ENCODE measurements at places on chromosomes 4 and X.

GRCh38 chr4:143085224-143085623, 99.5 kb upstream of the USP38 start:
- no peak for DNase-seq

- no peak for DNase-seq
These were observed 318.7 kb upstream of the TECRL start for GRCh38 chr4:64727960-64728359.

- DNase-seq, result no peak
These were observed 642.3 kb upstream of the CPEB2 start for GRCh38 chr4:14359991-14360390.

- DNase-seq, result peak; percentile 86
These were observed at the start of gene BST1 for GRCh38 chr4:15702941-15703403. Gene BST1, plus strand, starts transcription at chr4:15703065. Its CDS starts 80 bp downstream, at chr4:15703145.

DNA sequence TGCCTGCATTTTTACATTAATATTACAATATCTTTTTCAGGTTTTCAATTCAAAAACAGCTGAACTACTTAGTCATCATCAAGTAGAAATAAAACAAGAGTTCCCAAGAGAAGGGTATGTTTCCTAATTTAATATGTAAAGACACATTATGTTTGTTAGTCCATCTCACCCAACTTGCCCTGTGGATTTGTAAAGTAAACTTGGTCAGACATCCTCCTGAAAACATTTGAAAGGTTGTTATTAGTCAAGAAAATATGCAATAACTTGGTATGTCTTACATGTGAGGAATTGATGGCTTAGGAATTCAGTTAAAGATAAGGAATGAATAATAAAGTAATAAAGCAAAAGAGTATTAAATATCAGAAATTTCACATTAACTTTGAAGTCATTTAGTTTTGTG, 12.2 kb downstream of the GK start:
- no peak for DNase-seq

GRCh38 chr4:9880406-9881197, 99.2 kb downstream of the DRD5 start:
- no peak for DNase-seq

DNA sequence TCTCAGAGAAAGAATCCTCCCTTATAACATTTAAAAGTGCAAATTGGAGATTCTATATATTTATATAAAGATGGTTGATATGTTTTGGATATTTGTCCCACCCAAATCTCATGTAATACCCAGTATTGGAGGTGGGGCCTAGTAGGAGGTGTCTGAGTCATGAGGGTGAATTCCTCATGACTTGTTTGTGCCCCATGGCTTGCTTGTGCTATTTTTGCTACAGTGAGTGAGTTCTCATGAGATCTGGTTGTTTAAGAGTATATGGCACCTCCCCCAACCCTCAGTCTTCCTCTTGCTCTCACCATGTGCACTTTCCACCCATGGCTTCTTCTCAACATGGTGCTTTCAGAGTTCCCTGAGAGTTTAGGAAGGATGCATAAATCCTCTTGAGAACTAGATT, 9.5 kb upstream of the ANKRD50 start:
- DNase-seq, result no peak

- DNase-seq, result no peak
These were observed 3.9 kb downstream of the PRSS12 start for GRCh38 chr4:118348886-118349285.

DNA sequence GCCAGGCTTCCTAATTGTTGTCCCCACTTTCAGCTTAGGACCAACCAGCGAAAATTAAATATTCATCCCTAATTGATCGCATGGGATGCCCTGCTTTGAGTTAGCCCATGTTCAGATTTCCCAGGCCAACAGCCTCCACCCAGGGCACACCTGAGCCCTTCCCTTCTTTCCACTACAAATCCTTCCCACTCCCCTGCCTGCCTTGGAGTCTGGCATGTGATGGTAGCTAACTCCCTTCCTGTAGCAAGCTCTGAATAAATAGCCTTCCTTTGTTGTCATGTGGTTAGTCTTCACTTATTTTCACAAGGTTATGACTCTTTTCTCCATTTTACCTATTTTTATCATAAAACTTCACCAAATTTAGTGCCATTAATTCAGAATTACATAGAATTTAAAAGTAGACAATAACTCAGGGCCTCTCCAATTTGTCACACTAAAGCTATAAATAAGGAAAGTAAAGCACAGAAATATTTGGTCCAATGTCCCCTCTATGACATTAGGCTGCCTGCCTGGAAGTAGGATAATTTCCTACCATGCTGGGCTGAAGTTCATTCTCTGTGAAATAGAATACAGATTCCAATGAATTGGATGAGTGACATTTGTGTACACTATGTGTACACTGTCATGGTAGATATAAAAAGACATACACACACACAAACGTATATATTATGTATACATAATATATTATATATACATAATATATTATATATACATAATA, 166.4 kb upstream of the CPEB2 start:
- DNase-seq, result no peak

DNA sequence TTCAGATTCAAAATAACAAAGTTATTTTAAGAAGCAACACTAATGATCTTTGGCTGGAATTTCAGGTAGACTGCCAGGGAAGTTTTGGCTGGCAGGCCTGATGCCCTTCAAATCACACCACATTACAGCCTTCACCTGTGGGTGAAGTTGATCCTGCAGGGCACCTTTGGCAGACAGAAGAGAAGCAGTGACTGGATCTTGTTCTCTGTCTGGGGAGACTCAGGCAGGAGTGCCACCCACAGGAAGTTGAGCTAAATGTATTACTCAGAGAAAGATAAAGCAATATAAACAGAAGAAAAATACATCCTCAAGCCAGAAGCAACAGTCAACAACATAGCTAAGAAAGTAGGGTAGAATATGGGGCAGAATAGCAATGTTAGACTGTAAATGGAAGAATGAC, 12.8 kb upstream of the CFAP299 start:
- no peak for DNase-seq

GRCh38 chr4:5968246-5968645, 50.0 kb downstream of the C4orf50 start:
- no peak for DNase-seq

DNA sequence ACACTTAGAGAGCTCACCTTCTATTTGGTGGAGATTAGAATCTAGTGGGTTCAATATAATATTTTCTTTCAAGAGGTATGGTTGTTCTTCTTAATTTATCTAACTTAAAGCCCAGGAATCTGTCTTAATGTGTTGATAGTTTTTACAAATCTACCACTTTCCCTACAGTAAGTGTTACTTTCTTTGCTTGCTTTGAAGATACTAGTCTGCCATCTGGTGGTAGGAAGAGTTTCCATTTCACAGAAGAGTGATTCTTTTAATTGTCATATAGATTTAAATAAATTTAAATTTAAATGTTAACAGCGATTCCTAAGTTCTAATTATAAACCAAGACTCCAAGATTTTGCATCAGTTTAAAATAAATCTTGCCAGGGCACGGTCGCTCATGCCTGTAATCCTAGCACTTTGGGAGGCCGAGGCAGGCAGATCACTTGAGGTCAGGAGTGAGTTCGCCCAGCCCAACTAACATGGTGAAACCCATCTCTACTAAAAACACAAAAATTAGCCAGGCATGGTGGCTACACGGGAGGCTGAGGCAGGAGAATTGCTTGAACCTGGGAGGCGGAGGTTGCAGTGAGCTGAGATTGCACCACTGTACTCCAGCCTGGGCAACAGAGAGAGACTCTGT, 43.5 kb downstream of the NUDT9 start:
- no peak for DNase-seq

DNA sequence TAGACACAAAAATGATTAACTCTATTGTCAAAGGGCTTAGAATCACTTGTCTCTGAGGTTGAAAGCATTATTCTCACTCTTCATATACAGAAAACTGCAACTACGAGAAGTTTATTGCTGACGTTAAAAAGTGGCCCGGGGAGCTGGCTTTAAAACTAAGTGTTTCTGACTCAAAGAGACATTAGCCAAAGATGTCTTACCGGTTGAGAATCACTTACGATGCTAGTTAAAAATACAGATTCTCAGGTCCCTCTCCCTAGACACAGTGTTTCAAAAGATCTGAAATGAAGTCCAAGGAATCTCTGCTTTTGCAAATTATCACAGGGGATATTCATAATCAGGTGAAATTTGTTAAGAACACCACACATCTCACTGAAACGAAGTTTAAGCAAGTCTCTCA, 1.2 kb downstream of the GNPDA2 start:
- DNase-seq, result no peak

DNA sequence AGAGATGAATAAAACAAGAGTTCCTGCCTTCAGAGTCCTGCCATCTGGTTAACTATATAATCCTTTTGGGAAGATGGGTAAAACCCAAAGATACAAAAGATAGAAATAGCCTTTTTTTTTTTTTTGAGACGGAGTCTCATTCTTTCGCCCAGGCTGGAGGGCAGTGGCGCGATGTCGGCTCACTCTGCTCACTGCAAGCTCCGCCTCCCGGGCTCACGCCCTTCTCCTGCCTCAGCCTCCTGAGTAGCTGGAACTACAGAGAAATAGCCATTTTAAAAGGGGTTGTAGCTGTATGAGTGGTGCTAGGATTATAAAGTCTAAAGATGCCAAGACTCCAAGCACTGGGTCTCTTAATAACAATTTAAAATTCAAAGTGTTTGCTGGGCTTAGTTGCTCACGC, 97.2 kb downstream of the KDR start:
- DNase-seq, result no peak

DNA sequence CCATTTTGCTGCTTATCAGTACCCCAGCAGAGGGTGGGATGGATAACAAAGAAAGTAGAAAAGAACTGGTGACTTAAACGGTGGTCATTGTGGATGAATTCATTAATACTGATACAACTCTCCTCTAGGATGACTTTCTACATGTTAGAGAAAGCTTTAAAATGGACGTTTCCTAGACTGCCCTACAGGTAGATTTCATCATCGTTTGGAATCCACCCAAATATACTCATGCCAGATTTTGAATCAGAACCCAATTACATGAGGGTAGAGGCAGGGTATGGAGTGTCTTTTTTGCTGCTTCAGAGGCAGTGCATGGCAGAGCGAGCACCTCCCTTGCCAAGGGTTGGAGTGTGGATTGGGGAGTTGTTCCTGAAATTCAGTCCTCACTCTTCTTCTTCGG, 13.3 kb upstream of the ANTXR2 start:
- no peak for DNase-seq

- no peak for DNase-seq
These were observed 81.5 kb downstream of the FAM193A start for GRCh38 chr4:2617955-2618354.

- DNase-seq, result no peak
These were observed 50.5 kb downstream of the SLC4A4 start for GRCh38 chr4:71389149-71389827.

- DNase-seq, result no peak
These were observed 854 bp downstream of the RNF113A start for GRCh38 chrX:119870626-119871131.

GRCh38 chr4:48196758-48197504, 62.9 kb upstream of the TXK start:
- no peak for DNase-seq

- no peak for DNase-seq
These were observed 2.1 kb upstream of the ZMYM3 start for GRCh38 chrX:71256051-71256450.

DNA sequence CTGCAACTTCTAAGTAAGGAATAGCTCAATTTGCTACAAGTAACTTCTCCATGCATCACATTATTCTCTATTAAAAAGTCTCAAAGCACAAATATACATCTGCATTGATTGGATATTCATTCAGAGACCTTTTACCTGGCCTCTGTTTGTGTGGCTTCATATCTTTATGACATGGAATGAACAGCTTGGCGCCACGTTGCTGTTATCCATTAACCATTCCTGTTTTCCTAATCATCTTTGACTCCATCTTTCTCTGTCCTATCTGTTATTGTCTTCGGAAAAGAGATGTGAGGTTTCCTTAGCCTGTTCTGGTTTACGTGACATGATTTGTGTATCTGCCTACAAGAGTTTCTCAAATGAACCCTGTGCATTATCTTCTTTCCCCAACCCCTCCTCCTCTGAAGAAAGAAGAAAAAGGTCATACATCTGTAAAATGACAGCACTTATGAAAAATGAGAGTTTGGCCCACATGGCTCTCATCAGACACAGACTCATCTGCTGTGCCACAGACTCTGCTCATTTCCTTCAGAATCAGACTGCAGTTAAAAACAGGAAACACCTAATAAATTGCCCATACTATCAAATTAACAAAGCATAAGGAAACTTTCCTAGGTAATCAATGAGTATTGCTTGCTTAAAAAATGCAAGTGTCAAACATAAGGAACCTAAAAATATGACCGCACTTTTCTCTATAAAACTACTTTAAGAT, 347.6 kb upstream of the FAM241A start:
- DNase-seq, result no peak

DNA sequence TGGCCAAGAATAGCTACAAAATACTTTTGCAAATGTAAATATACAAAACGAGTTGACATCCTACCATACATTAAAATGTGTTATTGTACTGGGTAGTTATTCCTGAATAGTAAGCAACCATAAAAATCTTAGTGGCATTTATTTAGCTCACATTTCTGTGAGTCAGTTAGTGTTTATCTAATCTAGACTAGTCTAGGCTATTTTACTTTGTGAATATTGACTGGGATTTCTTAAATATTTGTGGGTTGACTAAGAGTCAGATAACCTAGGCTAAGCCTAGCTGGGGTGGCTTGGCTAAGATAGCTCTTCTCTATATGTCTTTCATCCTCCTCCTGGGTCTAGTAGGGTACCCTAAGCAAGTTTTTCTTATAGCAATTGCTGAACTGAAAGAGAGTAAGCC, 543.8 kb upstream of the DIAPH2 start:
- no peak for DNase-seq

GRCh38 chr4:89929425-89930159, 34.9 kb downstream of the MMRN1 start:
- DNase-seq, result no peak

GRCh38 chrX:13090339-13091110, 46.1 kb upstream of the FAM9C start:
- no peak for DNase-seq

DNA sequence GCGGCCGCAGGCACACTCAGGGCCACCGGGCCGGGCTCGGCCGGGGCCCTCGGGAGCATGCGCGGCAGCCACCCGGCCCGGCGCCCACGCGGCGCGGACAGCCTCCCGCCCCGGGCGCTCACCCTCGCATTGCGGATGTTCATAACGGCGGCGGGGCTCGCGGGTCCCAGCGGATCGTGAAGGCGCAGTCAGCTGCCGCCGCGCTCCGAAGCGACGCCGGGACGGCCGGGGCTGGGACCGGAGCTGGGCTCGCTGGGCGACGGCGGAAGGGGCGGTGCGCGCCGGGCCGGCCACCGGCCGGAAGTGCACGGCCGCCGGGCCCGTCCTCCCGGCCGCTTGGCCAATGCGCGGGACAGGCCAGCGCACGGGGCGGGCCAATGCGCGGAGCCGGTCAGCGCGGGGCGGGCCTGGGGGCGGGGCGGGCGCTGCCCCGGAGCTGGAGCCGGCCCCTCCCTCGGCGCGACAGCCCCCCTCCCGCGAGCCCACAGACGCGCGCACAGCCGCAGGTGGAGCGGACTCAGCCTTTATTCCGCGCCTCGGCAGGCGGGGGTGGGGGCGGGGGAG, at the start of gene NAA10:
NAA10 (minus strand) TSS at position 276 of the 564 bp plus-strand sequence; CDS start at position 143, 133 bp downstream.
- DNase-seq, result no peak

DNA sequence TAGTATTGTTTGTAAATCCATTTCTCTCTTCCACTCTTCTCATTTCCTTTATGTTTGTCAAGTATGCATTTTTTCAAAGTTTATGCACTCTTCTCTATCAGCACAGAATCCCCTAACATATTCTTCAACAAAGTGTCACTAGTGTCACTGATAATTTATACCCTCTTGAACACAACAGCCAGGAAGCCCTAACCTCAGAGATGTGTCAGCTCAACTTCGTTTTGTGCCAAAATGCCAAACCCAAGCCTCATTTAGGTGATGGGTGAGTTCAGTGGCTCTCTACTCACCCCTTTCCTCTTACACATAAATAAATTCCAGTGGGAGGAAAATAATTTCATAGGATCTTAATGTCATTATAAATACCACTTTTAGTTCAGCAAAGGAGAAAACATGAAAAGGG, 22.4 kb upstream of the P2RY10 start:
- DNase-seq, result no peak
